ENCODE measurements at places on chromosomes 11 and 22. TPM values are rescaled to one million over a fixed set of nuclear protein-coding genes. Genes with fewer than 3 reads are reported as not detected.

The ENTHD1 gene
- not detected for total RNA-seq

The TRIM66 gene
- 3.1 TPM for total RNA-seq

DNA sequence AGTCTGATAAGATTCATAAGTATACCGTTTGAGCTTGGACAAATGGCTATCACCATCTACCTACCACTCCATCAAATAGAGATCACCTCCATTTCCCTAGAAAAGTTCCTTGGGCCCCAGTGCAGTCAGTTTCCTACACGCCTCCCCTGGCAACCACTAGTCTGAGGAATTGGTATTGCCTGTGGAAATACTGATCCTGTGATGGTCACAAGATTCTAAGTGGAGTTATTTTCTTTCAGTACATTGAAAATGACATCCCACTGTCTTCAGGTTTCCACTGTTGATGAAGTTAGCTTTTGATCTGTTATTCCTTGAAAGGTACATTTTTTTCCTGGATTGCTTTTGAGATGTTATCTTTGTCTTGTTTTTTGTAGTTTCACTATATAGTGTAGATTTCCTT is 4.6 kb upstream of the ACCSL start:
- H3K4me3 ChIP-seq = no peak overlapping the region
- no peak for DNase-seq
- H3K27ac ChIP-seq = no peak overlapping the region
- H3K4me1 ChIP-seq = no peaks in the 10 kb centered on the region
- no peaks in the 10 kb centered on the region for H3K27me3 ChIP-seq

DNA sequence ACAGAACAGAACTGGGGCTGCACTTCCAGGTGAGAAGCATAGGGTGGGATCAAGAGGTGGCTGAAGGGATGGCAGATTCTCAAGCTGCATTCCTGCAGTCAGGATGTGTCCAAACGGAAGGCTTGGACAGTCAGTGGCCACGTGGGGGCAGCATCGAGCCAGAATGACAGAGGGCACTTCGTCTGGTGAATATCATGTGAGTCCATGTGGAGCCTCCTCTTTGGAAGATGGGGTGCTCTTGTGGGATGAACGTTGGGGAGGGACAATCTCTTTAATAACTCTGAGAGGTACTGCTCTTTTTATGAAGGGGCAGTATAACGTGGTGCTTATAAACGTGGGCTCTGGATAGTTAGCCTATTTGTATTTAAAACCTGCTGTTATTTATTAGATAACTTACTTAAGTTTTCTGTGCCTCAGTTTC is 154.9 kb upstream of the NAV2 start:
- no peaks in the 10 kb centered on the region for H3K36me3 ChIP-seq
- peaks cover 18% of the 10 kb centered on the region for H3K4me1 ChIP-seq
- no peaks in the 10 kb centered on the region for H3K27me3 ChIP-seq
- no peak overlapping the region for H3K27ac ChIP-seq
- H3K4me3 ChIP-seq = no peak overlapping the region

The TUBA8 gene
- total RNA-seq = 16.5 TPM

DNA sequence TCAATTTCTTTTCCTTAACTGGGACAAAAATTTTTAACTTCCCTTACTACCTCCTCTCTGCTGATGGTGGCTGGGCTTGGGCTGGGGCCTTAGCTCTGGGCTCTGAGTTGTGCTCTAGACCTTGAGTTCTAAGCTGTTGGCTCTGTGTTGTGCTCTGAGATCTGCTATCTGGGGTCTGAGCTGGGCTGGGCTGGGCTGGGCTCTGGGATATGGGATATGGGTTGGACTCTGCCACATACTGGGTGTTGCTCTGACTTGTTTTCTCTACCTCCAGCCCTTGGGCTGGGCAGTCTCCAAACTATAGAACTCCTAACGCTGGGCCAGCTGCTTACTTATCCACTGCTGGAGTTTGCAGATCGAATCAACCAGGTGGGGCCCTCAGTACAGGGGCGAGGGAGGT is 41.9 kb downstream of the DNHD1 start:
- H3K27me3 ChIP-seq = no peaks in the 10 kb centered on the region
- peaks cover 2% of the 10 kb centered on the region for H3K36me3 ChIP-seq
- peak; percentile 62 for DNase-seq

GRCh38 chr11:10539339-10539738 is 1.6 kb downstream of the RNF141 start:
- no peak overlapping the region for H3K27ac ChIP-seq
- no peak overlapping the region for H3K4me3 ChIP-seq
- no peaks in the 10 kb centered on the region for H3K27me3 ChIP-seq
- H3K36me3 ChIP-seq = no peaks in the 10 kb centered on the region

DNA sequence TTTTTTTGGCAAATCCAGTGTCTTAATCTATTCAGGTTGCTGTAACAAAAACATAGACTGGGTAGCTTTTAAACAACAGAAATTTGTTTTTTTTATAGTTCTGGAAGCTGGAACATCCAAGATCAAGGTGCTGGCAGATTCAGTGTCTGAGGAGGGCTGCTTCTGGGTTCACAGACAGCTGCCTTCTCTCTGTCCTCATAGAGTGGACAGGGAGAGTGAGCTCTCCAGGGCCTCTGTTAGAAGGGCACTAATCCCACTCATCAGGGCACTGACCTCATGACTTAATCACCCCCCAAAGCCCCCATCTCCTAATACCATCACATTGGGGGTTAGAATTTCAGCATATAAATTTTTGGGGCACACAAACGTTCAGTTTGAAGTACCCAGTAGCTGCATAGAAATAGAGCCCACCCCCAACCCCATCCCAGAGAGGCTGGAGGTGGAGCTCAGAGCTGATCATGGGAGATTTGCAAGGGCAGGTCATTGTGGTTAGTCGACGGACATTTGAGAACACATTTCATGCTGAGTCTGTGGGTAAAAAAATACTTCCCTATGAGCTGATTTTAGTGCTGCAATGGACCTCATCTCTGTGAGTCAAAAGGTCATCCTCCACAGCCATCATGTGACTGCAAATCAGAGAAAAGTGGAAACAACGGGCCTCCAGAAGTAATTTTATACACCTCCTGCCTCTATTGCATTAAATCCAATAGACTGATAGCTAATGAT is 203.1 kb upstream of the CADM1 start:
- H3K27ac ChIP-seq = no peak overlapping the region
- no peaks in the 10 kb centered on the region for H3K36me3 ChIP-seq
- H3K27me3 ChIP-seq = no peaks in the 10 kb centered on the region
- H3K4me1 ChIP-seq = no peaks in the 10 kb centered on the region
- no peak overlapping the region for H3K4me3 ChIP-seq

The DSCAML1 gene
- 5.8 TPM for total RNA-seq

- no peak overlapping the region for H3K27ac ChIP-seq
- H3K4me3 ChIP-seq = no peak overlapping the region
- DNase-seq = no peak
- H3K4me1 ChIP-seq = no peaks in the 10 kb centered on the region
- H3K27me3 ChIP-seq = no peaks in the 10 kb centered on the region
- no peaks in the 10 kb centered on the region for H3K36me3 ChIP-seq
These were observed 90.2 kb upstream of the CARD18 start for GRCh38 chr11:105229761-105230160.

DNA sequence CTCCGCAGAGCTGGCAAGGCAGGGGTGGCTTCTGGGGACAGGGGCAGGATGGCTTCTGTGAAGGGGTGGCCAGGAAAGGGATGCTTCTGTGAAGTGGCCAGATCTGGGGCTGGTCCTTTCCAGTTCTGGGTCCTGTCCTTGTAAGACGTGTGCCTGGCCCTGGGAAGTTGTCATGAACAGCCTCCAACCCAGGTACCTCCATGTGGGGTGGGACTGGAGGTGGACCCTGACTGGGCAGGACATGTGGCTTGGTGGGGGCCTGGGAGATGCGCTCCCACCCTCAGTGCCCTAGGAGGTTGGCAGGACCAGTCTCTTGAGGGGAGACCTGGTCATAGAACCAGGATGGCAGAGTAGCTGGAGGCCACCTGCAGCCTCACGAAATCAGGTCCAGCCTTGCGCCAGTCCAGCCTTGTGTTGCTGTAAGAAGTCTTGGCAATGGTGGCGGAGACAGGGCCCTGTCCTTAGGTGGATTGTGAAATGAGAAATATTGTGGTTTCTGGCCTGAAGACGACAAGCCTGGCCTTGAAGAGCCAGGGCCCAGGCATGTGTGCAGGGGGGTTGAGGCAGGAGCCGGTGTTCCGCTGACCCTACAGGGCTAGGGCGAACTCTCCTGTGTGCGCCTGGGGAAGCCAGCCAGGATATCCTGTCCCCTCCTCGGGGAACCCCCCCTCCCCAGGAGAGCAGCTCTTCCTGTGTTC is 2.6 kb downstream of the KCNQ1 start:
- H3K36me3 ChIP-seq = no peaks in the 10 kb centered on the region
- no peak overlapping the region for H3K4me3 ChIP-seq
- no peak overlapping the region for H3K27ac ChIP-seq
- no peaks in the 10 kb centered on the region for H3K27me3 ChIP-seq
- no peak for DNase-seq

The OR8D1 gene
- total RNA-seq = not detected

- H3K4me1 ChIP-seq = peaks cover 20% of the 10 kb centered on the region
- H3K27ac ChIP-seq = no peak overlapping the region
- H3K36me3 ChIP-seq = no peaks in the 10 kb centered on the region
- no peak for DNase-seq
- no peak overlapping the region for H3K4me3 ChIP-seq
- H3K27me3 ChIP-seq = no peaks in the 10 kb centered on the region
These were observed 64.0 kb downstream of the KCNQ1 start for GRCh38 chr11:2508793-2509192.

GRCh38 chr22:41480397-41480735 is 11.4 kb downstream of the ACO2 start:
- H3K27me3 ChIP-seq = no peaks in the 10 kb centered on the region
- peaks cover 5% of the 10 kb centered on the region for H3K36me3 ChIP-seq

GRCh38 chr11:125157953-125158680 is 6.4 kb upstream of the PKNOX2 start:
- H3K4me3 ChIP-seq = no peak overlapping the region
- DNase-seq = no peak
- no peaks in the 10 kb centered on the region for H3K36me3 ChIP-seq
- H3K27me3 ChIP-seq = no peaks in the 10 kb centered on the region
- H3K27ac ChIP-seq = no peak overlapping the region

GRCh38 chr11:77126861-77127234 is 1.2 kb upstream of the MYO7A start:
- no peak overlapping the region for H3K27ac ChIP-seq
- peaks cover 14% of the 10 kb centered on the region for H3K4me1 ChIP-seq
- no peak for DNase-seq

DNA sequence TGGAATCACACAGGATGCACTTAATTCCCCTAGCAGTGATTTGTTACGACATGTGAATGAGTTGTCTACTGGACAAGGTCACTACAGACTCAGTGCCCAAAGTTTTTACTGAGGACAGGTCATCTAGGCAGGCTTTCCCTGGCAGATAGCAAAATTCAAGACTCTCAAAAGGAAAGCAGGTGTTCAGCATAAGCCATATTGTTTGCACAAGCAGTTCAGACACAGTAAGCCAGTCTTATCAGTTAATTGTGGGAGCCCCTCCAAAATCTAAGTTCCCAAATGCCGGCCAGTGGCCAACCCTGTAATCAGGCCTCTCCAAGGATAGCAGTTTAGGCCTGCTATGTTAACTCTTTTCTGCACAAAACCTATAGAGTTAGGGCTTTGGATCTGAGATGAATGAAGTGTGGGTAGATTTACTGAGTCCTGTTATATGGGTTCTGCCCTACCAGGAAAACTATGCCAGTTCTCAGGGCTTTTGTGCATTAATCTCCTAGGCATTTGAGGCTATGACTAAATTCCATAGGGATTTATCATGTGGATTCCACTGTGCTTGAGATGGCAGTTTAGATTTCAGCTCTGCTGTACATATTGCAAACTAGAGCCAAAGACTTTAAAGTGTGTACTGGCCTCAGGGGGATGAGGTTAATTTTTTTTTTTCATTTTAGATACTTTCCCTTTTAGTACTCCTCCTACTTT is 4.8 kb upstream of the ARHGEF12 start:
- H3K36me3 ChIP-seq = peaks cover 3% of the 10 kb centered on the region
- H3K27me3 ChIP-seq = no peaks in the 10 kb centered on the region
- peaks cover 53% of the 10 kb centered on the region for H3K4me1 ChIP-seq
- no peak overlapping the region for H3K4me3 ChIP-seq
- DNase-seq = no peak

- peaks cover 9% of the 10 kb centered on the region for H3K4me1 ChIP-seq
- no peak overlapping the region for H3K27ac ChIP-seq
- H3K4me3 ChIP-seq = no peak overlapping the region
- no peak for DNase-seq
- no peaks in the 10 kb centered on the region for H3K27me3 ChIP-seq
These were observed 19.3 kb upstream of the FXYD2 start for GRCh38 chr11:117843666-117844484.

The DEFB131B gene
- not detected for total RNA-seq

The NUP160 gene
- 19.5 TPM for total RNA-seq
